ENCODE measurements at places on chromosomes 7 and 10.
A peak's percentile ranks its signal among the peaks of the same experiment; 100 is the strongest.

- no peak for DNase-seq
These were observed 127.1 kb downstream of the CDK14 start for GRCh38 chr7:90723233-90723632.

DNA sequence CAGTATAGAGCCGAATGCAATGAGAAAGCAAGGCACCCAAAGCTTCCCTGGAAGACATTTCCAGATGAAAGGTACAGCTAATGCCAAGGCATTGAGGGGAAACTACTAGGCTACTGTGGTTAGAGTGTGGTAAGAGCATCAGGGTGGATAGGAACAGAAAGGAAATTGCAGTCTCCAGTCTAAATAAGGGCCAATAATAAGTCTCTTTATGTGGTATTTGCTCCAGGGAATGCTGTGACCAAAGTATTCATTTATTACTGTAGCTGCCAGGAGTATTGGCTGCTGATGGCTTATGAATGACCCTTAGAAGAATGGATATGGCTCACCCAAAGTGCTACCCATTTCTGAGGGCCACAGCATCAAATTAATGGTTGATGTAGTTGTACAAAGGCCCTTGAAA is 30.1 kb upstream of the POT1 start:
- DNase-seq: no peak

GRCh38 chr7:21104124-21104500 is 317.4 kb upstream of the SP8 start:
- DNase-seq: no peak

GRCh38 chr10:108427146-108427545 is 1262.6 kb upstream of the SORCS1 start:
- DNase-seq: no peak

GRCh38 chr7:106053109-106053508 is 59.0 kb downstream of the SYPL1 start:
- DNase-seq: no peak

DNA sequence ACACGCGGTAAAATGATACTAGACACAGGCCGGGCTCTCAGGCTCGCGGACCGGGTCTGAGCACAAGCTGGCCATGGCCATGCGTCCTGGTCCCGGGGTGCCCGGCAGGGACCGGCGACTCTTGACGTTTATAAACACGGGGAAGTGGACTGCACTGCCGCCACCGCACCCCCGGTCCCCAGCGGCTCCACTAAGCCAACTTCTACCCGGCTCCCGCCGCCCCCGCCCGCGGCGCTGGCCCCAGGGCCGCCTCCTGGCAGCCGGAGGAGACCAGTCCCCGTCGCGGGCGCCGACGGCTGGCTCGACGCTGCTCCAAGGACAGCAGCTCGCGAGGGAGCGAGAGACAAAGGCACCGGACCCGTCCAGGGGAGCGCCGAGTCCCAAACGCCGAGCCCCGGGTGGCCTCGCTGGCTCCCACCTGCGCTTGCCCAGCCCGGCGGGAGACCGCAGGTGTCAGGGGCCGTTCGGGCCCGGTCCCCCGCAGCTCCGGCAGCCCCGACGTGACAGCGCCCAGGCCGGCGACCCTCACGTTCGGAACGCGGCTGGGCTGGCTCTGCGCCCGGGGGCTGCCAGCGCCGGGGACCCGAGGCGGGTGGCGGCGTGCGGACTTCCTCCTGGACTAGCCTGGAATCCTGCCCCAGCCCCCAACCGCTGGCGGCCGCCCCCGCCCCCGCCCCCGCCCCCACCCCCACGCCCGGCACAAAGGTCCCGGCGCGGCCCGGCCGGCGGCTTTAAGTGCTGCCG is 517 bp downstream of the ITGB1 start:
- DNase-seq: peak; percentile 46

All from memory B cell (primary cell).